ENCODE measurements at places on chromosomes 7 and 10.
A peak's percentile ranks its signal among the peaks of the same experiment; 100 is the strongest.

DNA sequence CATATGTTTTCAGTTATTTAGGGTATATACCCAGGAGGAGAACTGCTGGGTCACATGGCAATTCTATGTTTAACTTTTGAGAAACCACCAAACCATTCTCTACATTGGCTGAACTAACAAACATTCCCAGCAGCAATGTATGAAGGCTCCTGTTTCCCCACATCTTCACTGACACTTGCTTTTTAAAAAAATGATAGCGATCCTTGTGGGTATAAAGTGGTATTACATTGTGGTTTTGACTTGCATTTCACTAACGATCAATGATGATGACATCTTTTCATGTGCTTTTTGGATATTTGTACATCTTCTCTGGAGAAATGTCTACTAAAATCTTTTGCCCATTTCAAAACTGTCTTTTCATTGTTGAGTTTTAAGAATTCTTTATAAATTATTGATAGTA is 51.2 kb upstream of the ANAPC16 start:
- no peak for DNase-seq

- no peak for DNase-seq
These were observed 73.8 kb upstream of the SORCS1 start for GRCh38 chr10:107238275-107238674.

GRCh38 chr10:114767986-114768821 is 53.4 kb upstream of the FHIP2A start:
- DNase-seq: no peak

DNA sequence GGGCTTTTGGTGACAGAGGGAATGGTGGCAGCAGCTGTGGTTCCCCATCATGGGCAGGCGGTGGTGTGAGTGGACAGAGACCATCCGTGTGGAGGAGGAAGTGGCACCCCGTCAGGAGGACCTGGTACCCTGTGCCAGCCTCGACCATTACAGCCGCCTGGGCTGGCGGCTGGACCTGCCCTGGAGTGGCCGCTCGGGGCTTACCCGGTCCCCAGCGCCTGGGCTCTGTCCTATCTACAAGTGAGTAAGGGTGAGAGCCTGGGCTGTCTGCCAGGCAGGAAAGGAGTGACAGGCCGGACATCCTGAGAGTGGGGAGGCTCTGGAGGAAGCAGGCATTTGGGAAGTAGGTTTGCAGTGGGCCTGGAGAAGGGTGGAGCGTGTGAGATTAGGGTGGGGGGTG is 2.9 kb upstream of the ZNF467 start:
- DNase-seq: no peak

GRCh38 chr10:56895306-56895705 is 534.2 kb upstream of the ZWINT start:
- DNase-seq: no peak

DNA sequence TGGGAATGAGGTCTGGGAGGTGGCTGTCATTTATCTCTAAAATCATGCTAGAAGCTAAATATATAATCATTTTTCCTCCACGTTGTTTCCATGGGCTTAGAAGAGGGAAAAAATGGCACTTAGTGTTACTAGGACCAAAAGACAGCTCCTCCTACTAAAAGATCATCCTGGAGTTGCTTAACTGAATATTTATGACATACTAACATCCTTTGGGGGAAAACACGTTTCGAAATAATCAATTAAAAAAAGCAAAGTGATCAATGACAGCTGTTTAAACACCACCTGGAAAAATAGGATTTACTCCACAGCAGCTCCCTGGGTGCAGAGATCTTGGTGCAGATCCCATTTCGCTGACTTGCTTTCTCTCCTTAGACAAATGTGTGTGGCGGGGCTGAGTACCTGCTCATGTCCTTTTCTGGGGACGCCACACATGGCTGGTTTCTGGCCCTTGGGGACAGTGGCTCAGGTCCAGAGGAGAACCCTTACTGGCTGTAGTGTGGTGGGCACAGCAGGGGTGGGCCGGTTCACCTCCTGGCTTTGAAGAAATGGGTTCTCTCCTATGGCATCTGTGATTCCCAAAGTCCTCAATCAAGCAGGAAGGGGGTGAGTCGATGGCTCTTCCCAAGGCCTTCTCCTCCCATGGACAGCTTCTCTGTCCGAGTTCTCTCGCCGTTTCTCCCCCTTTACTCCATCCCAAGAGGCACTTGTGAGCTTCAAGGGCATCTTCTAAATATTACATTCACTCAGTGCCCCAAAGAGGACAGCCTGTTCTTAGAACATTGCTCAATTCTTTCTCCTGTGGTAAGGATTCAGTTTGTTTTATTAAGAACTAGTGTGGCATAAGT is 156.4 kb upstream of the KLF14 start:
- no peak for DNase-seq

DNA sequence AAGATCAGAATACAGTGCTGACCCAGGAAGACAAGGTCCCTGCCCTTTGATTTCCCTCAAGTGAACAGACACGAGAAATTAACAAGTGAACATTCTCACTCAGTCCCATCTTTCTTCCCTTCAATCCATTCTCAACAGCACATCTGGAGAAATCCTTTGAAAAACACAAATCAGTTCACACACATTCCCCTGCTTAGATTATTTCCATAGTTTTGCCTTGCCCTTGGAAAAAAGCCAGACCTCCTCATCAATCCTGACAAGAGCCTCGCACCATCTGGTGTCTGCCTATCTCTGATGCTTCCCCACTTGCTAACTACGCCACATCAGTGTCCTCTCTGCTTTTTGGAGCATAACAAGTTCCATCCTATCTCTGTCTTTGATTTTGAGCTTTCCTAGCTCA is 94.4 kb upstream of the KIAA1217 start:
- DNase-seq: no peak

DNA sequence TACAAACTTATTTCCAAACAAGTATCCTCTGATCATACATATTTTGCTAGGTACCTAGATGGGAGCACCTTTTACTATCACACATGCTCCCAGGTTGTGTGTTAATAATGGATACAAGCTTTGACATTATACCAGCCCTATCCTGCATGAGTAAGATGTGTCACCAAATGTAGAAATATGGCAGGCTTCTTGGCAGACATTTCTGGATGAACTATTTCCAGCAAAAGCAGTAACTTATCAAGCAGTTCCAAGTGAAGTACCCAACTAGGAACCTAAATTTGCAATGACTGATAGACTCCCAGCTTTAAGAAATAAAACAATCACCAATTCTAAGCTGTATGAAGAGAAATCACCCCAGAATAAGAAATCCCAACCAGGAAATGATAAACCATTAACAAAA is 103.7 kb upstream of the TMEM72 start:
- no peak for DNase-seq

DNA sequence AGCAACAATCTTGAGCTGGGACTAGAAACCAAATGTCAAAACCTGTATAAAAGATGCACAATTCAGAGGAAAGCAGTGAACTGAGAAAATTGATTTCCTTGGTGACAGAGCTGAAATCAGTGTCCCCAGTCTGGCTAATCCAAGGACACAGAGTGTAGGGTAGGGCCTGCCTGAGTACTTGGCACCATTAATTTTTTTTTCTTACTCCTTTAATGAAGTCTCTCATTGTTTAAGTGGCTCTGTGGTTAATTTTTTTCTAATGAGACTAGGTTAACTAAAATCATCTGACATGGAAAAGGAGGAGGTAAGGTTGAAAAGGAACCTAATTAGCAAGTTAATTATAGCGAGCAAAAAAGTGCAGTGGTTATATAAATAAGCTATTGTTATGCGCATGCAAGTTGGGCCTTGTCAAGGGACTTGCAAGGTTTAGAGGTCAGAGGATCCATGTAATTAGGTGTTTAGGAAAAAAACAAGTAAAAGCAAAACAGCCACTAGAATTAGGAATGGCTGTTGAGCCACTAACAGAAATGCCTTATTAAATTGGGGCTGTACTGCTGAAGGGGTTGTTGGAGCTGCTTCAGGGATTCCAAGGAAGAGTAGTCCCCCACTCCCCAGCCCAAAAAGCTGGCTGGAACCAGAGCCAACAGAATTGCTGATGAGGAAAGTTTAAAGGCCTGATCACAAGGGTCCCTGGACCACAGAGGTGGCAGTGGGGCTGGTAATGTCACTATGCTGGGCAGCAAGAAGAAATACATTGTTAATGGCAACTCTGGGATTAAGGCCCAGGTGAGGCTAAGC is 58.9 kb upstream of the STRIP2 start:
- DNase-seq: no peak

DNA sequence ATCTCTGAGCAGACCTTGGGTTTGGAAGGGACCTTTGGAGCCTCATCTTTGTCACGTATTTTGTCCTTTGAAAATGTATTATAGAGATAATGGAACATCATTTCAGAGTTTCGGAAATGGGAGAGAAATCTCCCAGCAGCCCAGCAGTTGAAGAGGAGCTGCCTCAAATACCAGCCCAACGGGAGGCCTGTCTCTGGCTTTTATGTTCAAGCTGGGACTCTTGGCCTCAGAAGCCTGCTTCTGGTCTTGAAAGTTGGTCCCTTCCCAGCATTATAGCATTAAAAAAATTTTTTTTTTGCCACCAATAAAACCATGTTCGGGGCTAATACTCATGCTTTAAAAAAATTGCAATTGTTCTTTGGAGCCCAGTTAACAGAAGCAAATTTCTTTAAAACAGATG is 73.4 kb upstream of the CTBP2 start:
- no peak for DNase-seq

- no peak for DNase-seq
These were observed 55.6 kb upstream of the NKX6-2 start for GRCh38 chr10:132841615-132841975.

DNA sequence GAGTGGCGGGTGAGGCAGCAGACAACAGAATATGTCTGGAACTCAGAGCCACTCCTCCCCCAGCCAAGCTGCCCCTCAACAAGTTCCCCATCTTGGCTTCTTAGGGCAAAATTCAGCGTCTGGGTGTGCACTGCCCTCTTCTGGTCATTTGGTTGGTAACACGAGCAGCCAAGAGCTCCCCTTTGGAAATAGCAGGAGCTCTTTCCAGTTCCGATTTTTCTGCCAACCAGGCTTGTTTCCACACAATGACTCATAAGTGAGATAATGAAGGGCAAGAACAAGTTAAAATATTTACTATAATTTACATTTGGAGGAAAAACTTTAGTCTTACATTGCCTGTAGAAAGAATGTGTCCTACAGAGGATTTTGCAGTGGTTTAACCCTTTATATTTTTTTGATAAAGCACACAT is 70.5 kb downstream of the ADCYAP1R1 start:
- DNase-seq: no peak

- no peak for DNase-seq
These were observed 422.9 kb upstream of the SEMA3A start for GRCh38 chr7:84617265-84618030.

GRCh38 chr10:69813632-69814031 is 11.9 kb downstream of the COL13A1 start:
- no peak for DNase-seq

GRCh38 chr10:77583527-77583926 is 54.1 kb downstream of the KCNMA1 start:
- DNase-seq: no peak

DNA sequence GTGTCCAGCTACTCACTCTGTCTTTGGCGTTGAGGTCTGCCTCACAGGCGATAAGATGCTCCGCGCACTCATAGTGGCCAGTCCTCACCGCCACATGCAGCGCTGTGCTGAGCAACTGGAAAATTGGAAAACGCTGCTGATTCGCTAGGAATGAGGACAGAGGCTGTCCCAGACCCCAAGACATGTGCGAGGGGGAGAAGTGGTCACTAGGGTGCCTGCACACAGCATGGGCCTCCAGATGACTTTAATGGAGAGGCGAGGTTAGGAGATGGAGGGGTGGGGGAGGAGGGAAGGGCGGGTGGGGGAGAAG is 5.2 kb downstream of the ANKRD1 start:
- DNase-seq: no peak

- no peak for DNase-seq
These were observed 147.4 kb downstream of the EBF3 start for GRCh38 chr10:129816656-129817045.

DNA sequence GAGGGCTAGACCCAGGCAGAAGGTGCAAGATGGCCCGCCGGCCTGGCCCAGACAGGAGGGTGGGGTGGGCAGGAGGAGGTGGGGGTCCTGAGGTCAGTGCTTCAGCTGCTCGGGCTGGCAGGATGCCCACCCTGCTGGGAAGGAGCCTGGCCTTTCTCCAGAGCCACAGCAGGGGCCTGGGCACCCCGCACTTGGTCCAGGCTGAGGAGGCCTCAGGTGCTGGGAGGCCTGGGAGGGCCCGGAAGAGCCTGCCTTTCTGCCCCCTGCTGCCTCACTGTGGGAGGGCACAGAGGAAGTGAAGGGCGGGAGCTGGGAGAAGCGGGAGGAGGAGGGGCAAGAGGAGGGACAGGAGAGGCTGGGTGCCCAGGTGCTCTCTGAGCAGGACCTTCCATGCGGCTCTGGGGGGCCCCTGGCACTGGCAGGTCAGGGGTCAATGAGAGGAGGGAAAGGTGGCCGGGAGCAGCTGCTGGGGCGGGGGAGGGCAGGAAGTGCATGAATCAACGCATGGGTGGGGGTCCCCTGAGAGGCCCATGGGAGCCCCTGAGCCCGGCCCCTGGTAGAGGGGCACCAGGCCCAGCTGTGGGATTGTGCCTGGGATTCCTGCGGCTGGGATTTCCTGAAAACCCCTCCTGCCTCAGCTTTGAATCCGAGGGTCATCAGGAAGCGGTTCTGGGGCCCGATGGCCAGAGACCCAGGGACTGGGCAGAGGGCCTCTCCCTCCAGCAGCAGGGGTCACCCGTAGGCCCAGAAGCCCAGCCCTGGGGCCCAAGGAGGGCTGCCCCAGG is 49.9 kb downstream of the PWWP2B start:
- DNase-seq: peak; percentile 31

GRCh38 chr7:26918241-26918640 is 53.9 kb upstream of the SKAP2 start:
- DNase-seq: no peak

DNA sequence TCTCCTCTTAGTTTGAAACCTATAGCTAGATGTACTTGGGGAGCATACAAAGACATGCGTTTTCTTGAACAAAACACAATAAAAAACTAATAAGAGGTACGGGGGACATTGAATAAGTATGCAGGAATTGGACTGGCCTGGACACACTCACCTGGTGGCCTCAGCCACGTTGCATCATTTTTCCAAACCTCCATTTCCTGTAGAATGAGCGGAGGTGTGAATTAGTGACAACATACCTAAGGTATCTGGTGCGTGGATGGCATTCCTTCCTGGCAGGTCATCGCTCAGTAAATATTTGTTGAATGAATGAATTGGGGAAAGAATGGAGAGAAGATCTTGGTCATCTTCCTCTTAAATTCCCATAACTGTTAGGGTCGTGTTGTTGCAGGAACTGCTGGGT is 103.2 kb upstream of the CTBP2 start:
- DNase-seq: no peak

DNA sequence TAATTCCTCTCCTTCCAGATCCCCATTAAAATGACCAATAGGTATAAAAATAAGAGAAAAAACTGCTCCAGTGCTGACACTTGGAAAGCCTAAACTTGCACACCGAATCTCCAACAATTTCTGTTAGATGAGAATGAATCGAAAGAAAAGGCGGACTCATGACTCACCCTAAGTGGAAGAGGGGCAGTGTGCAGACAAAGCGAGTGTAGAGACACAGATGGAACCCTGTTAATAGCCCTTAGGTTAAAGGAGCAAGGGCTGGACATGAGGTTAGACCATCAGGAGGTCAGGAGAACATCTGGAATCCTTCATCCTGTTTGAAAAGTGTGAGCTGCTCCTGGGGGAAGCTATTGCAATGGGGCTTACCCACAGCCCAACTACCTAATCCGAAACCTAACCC is 103.4 kb upstream of the GLI3 start:
- DNase-seq: no peak

- DNase-seq: no peak
These were observed 141.6 kb upstream of the AKR1E2 start for GRCh38 chr10:4684434-4684833.
